ENCODE measurements at places on chromosomes 11 and 22.

DNA sequence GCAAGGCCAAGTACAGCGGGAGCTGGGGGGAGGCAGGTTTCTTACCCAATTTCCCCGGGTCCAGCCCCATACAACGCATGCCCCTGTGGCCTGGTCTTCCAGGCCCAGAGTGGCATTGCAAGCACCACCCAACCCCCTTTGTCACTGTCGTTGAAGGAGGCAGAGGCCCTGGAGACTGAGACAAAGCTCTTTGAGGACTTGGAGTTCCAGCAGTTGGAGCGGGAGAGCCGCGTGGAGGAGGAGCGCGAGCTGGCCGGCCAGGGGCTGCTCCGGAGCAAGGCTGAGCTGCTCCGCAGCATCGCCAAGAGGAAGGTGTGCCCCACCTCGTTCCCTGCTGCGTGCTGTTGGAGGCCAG lies 27.8 kb downstream of the PHLDB1 start:
- no peak for DNase-seq

DNA sequence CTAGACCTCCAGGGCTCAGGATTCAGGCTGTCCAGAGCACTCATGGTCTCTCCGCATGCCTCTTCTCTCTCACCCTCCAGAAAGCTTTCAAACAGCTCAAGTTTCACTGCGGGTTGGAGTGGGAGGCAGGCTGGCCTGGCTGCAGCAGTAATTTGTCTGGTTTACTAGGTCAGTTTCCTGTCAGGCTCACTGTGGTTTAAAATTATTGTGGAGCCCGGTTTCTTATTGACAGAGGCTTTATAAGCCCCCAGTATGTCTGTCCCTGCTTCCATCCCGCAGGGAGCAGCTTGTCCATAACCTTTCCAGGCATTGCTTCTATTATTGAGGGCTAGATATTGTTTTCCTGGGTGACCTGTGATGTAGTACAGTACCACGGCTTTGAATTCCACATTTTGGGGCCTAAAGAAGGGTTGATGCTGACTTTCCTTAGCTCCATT lies 235.3 kb upstream of the SORL1-AS1 start:
- no peak for DNase-seq

DNA sequence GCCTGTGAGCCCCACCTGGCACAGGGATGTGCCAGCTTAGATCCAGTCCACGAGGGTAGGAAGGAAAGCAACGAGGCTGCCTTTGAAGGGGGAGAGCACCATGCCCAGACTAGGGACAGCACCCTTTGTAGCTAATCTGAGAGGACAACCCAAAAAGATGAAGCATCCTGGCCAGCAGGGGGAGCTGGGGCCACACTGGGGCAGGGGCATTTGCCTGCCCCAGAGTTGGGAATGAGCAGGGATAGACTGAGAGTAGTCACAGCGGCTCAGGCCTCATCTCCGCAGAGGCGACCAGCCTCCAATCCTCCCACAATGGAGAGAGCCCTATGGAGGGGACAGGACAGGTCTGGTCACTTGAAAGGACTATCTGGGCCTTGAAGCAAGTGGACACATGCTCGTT lies 16.4 kb downstream of the LMO1 start:
- no peak for DNase-seq

DNA sequence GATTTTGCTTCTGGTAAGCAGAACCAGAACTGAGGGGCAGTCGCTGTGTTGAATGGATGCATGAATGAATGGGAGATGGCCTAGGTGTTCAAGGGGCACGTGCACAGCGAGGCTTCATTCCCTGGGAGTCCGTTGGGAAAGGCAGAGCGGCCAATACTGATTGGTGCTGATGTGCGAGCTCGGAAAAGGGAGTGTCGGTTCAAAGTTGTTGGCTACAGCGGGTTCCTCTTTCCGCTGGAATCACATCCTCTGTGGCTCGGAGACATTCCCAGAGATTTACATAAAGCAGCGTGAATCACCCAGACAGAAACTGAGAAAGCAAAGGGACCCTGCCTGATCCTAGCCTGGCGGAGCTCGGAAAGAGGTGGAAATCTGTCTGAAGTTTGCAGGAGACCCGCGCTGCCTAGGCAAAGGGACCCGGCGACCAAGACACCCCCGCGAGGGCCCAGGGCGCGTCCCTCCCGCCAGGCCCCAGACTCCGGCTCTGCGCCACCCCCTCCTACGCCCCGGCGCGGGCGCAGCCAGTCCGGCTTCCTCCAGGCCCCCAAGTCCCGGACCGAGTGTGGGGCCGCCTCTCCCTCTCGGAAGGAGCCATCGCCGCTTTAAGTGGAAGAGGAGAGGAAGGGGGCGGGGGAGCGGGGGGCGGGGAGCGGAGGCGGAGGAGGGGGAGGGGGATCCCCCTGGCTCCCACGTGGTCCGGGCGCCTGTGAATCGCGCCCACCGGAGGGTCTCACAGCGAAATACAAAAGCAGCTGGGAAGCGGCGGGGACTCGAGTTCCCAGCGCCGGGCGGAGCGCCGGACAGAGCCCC lies at the start of gene FJX1:
FJX1 (plus strand) TSS at position 774 of the 810 bp plus-strand sequence. CDS start 177 bp downstream, outside the sequence.
- no peak for DNase-seq

GRCh38 chr11:121265586-121265985 lies 27.0 kb upstream of the SC5D start:
- no peak for DNase-seq

GRCh38 chr11:8354622-8355415 lies 91.1 kb upstream of the LMO1 start:
- DNase-seq: no peak

DNA sequence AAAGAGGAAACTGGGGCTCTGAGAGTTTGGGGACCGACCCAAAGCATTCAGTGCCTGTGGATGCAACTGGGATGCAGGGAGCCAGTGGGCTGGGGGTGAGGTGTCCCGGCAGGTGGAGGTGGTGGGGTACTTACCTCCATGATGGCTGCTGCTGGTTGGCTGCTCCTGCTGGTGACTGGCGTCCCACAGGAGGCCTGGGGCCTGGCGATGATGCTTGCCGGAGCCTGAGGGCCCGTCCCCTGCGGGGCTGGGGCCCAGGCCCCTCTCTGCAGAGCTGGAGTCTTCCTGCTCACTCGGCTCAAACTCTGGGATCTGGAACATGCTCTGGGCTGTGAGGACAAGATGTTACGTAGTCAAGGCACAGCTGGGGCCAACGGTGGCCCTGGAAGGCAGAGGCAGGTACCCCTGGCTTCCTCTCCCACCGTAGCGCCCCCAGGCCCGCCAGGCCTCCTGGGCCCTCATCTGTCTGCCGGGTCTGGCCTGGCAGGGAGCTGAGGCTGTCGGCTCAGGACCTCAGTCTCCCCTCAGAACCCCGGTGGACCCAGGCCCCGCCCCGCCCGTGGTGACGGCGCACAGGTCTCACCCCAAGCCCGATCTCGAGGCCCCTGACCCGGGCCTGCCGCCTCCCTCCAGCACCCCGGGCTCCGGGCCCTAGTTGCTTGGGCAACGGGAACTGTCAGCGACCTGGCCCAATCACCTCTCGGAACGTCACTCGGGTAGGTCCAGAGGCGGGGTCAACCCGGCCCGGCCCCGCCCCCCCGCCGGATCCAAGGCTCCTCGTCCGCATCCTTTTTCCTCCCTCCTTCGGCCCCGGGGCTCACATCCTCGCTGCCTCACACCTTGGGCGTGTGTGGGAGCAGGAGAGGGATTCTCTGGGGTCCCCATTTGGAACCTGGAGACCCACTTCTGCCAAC lies at the start of gene BAD:
BAD (minus strand) TSS at position 618 of the 914 bp plus-strand sequence; CDS start at position 321, 297 bp downstream.
- DNase-seq: peak; percentile 70

DNA sequence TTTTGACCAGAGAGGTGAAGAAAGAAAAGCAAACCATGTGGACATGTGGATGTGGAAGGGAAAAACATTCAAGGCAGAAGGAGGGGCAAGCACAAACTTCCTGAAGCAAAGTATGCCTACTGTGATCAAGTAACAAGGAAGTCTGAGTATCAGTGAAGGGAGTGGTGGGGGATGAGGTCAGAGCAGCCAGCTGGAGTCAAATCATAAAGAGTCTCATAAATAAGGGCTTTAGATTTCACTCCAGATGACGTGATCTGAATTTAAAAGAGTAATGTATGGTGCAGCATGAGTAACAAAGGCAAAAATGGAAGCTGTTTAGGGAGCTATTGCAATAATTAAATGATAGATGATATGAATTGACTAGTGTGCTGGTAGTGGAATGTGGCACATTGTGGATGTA lies 665.4 kb upstream of the CCDC90B start:
- no peak for DNase-seq

GRCh38 chr11:76719281-76719680 lies 48.7 kb upstream of the LRRC32 start:
- DNase-seq: no peak

GRCh38 chr11:113555071-113555619 lies 79.9 kb upstream of the DRD2 start:
- no peak for DNase-seq

GRCh38 chr22:23856721-23857605 lies 712 bp upstream of the SLC2A11 start:
- no peak for DNase-seq

DNA sequence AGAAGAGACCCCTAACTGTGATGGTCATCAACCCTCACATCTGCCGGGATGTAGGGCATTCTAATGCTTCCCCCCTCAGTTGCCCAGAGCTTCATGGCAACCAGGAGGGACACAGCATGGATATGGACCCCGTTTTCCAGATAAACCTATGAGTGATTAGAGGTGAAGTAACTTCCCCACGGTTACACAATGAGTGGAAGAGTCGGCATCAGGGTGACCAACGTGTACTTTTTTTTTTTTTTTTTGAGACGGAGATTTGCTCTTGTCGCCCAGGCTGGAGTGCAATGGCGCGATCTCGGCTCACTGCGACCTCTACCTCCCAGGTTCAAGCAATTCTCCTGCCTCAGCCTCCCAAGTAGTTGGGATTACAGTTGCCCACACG lies 25.0 kb downstream of the TXN2 start:
- DNase-seq: no peak

- no peak for DNase-seq
Observed at GRCh38 chr11:114017723-114018122, 41.8 kb upstream of the ZBTB16 start.

GRCh38 chr11:127738771-127739286 lies 738.3 kb upstream of the KIRREL3 start:
- no peak for DNase-seq

GRCh38 chr11:127470306-127470884 lies 469.8 kb upstream of the KIRREL3 start:
- DNase-seq: no peak

GRCh38 chr11:110200241-110200640 lies 96.2 kb downstream of the RDX start:
- no peak for DNase-seq

- DNase-seq: no peak
Observed at GRCh38 chr22:45105281-45105702, 58.4 kb upstream of the NUP50 start.

DNA sequence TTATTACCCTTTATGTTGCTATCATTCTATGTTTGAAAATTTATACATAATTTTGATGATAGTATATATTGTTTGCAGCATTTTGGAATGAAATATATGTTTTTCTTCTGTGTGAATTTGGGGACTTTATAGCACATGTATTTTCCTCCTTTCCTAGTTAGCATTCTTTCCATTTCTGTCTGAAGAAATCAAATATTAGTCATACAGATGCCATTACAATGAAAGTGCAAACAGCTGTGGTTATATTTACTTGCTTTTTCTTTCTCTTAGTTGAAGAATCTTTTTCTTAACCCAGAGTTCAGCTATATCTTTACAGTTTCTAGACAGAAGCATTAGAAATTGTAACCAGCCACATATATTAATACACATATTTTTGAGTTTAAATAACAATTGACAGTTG lies 753.1 kb upstream of the ARHGAP42 start:
- DNase-seq: no peak

DNA sequence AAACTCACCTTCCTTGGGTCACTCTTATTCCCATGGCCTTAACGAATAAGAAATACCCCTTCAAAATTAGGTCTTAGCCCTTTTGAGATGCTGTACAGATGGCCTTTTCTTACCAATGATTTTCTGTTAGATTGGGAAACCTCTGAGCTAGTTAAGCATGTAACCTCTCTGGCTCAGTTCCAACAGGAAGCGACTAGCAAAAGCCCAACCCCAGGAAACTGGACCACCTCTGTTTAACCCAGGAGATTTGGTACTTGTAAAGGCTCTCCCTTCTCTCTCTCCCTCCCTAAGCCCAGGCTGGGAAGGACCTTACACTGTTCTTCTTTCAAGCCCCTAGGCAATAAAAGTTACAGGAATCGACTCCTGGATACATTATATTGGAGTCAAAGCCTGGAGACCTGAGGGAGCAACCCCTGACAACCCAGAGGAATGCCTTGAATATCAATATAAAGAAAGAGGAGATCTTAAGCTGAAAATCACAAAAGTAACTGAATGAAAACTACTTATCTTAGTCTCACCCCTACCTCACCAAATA lies 11.7 kb downstream of the APIP start:
- DNase-seq: no peak

- DNase-seq: no peak
Observed at GRCh38 chr22:27461470-27461869, 340.1 kb downstream of the MN1 start.

- no peak for DNase-seq
Observed at GRCh38 chr22:27307545-27308247, 493.9 kb downstream of the MN1 start.

GRCh38 chr11:117090111-117090706 lies 8.0 kb downstream of the SIK3 start:
- DNase-seq: no peak

- no peak for DNase-seq
Observed at GRCh38 chr11:62267576-62267975, 2.4 kb upstream of the SCGB2A2 start.

- DNase-seq: no peak
Observed at GRCh38 chr11:55655096-55655495, 6.9 kb upstream of the OR4C6 start.

DNA sequence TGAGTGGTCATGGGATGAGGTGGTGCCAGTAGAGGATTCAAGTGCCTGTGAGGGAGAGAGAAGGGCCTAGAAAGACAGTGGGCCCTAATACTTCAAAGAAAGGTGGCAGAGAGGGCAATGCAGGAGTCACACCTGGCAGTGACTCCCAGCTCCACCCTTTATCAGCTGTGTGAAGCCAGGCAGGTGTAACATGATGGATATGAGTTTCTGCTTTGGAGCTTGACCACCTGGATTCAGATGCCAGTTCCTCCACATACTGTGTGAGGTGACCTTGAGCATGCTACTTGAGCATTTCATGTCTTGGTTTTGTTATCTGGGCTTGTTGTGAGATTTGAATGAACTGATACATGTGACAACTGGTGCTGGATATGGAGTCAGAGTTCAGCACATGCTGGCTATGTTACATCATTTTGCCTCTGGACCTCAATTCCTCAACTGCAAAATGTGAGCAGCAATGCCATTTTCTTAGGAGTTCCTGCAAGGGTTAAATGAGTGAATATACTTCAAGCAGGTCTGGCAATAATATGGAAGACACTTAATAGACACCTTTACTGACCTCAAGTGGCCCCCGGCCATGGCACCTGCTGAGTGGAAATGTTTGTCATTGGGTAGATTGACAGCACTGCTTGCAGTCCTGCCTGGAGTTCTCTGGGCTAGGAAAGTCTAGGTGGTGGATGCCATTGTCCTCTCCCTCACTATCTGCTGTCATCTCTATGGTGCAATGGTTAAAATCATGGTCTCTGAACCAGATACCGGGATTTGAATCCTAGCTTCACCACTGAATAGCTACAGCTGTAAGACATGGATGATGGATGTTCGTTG lies 83.3 kb downstream of the MICAL2 start:
- DNase-seq: no peak

GRCh38 chr11:68659158-68659921 lies 25.0 kb upstream of the GAL start:
- DNase-seq: no peak
